Activated T-cell treated with anti-CD3 and anti-CD28 coated beads, Interleukin-2, amount 50 U/mL, for 24 hours (primary cell): ENCODE measurements at places on chromosomes 3 and 15.

- DNase-seq: peak; percentile 39
Measured at GRCh38 chr15:65980824-65981456, 111.6 kb downstream of the RAB11A start.

DNA sequence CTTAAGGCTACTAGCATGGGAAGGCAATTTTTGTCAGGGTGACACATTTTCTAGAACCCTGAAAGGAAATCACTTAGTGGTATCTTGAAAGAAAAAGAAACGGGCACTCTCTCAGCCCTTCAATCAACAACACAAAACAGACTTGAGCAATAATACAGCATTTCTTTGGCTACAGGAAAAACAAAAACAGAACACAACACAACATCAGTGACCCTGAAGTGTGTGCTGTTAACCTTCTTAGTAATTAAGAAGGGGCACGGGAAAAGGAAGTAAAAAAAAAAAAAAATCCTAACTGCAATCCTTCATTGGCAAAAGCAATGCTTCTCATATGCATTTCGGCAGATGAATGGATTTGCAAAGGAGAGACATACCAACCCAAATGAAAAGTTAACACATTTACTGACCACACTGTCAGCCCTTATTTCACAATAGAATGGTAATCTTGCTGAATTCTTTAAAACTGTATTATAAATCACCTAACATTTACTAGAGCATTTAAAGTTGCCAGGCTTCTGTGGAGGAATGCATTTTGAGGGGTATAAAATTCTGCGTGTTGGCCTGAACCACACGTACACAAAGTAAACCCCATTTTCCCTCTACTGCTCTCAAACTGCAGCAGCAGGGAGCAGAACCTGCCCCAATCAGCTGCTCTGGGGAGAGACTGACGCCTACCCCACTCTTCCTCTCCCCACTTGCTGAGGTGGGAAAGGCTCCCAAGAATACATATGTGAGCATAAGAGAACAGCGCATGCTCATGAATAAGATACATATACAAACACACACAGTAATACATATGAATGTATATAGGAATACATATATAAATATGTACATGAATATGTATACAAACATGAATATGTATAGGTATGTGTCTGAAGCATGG is 198.5 kb downstream of the FOXP1 start:
- no peak for DNase-seq

- no peak for DNase-seq
Measured at GRCh38 chr3:85571835-85572234, 613.0 kb downstream of the CADM2 start.

GRCh38 chr3:175308097-175308496 is 449.0 kb downstream of the NAALADL2 start:
- DNase-seq: no peak

DNA sequence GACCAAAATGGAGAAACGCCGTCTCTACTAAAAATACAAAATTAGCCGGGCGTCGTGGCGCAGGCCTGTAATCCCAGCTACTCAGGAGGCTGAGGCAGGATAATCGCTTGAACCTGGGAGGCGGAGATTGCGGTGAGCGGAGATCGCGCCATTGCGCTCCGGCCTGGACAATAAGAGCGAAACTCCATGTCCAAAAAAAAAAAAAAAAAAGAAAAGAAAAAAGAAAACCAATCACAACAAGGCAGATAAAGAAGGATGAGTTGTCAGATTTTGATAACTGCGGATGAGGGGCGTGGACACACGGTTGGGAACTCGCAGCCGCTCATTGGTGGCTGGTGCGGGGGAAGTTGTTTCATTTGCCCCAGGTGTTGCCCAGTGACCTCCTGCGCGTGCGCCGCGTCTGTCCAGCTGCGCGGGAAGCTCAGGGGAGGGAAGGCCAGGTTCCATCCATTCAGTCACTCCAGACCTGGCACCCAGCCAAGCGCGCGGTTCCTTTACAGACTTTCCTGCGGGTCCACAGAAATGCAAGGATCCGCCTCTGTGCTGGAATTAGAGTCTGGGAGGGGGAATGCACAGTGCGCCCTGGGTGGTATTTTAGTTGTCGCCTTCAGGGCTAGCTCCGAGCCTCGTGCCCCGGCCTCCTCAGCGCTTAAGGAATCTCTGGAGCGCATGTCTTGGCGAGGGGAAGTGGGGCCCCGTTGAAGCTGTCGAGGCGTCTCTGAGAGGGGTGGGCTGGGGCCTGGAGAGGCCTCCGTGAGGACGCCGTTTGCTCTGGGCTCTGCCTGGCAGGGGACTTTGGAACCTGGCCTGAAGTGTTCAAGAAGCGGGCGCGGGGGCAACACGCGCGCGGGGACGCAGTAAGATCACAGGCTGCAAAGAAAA is 708 bp upstream of the GCHFR start:
- DNase-seq: no peak

DNA sequence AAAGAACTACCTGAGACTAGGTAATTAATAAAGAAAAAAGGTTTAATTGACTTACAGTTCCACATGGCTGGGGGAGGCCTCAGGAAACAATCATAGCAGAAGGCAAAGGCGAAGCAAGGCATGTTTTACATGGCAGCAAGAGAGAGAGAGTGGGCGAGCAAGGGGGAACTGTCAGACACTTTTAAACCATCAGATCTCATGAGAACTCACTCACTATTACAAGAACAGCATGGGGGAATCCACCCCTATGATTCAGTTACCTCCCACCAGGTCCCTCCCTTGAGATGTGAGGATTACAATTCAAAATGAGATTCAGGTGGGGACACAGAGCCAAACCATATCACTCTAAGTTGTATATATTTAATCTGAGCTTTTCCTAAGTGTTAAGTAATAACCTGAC is 79.0 kb upstream of the MLF1 start:
- no peak for DNase-seq

DNA sequence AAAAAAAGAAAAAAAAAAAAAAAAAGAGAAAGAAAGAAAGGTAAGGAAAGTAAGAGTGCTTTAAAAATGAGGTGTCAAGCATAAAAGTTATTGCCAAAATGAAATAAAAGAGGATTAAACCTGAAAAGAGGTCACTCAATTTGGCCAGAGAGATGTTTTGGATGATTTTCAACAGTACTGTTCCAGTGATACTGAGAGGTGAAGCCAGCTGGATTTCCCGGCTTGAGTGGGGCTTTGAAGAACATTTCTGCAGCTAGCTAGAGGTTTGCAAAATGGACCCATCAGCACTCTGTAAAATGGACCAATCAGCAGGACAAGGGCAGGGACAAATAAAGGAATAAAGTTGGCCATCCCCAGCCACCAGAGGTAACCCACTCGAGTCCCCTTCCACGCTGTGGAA is 128.5 kb downstream of the LSAMP start:
- no peak for DNase-seq

- DNase-seq: no peak
Measured at GRCh38 chr3:177149106-177149505, 48.2 kb downstream of the TBL1XR1 start.

DNA sequence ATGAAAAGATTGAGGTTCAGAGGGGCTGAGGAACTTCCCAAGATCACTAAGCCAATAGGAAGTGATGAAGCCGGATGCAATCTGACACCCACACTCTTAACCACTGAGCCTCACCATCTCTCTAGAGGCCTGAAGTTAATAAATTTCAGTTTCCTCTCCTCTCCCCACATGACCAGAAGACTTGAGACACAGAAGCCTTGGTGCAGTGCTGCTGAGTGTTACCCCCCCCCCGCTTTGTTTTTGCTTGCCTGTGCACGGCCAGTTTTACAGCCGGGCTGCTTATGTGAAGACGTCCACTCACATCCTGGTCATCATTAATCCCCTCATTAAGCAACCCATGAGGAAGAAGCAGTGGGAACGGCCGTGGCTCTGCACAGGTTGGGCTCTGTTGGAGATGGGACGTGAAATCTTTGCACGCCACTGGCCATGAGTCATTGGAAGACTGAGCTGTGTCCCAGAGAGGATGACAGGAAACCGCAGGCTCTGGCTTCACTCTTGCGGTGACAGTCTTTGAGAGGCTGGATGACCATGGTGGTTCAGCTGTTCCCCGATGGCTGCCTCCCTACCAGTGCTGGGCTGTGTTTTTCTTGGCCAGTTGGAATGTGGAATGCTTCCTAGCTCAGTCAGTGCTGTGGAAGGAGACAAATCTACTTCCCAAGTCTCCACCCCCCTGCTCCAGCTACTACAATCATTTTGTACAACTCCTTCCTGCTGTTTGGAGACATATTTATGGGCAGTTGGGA is 232.6 kb upstream of the LRTM1 start:
- DNase-seq: no peak

- no peak for DNase-seq
Measured at GRCh38 chr3:181316482-181316881, 326.9 kb upstream of the DNAJC19 start.

DNA sequence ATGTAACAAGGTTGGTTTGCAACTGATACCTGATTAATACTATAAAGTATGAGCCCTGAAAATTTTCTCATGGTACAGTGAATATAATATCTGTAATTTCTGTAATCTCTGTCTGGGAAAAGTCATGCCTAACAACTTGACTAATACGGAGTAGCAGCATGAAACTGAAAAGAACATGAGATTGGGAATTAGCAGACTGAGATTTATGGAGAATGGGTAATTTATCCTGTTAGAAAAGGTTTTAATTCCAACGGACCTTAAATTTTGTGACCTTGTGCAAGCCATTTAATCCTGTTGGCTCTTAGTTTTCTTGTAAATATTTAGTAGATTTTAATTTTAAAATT is 90.2 kb upstream of the CMC1 start:
- no peak for DNase-seq

- DNase-seq: no peak
Measured at GRCh38 chr3:30518181-30518864, 88.1 kb upstream of the TGFBR2 start.

GRCh38 chr3:102614585-102614984 is 179.8 kb downstream of the ZPLD1 start:
- DNase-seq: no peak

GRCh38 chr3:158789592-158789991 is 12.3 kb upstream of the MFSD1 start:
- DNase-seq: no peak

- peak; percentile 22 for DNase-seq
Measured at GRCh38 chr3:48405343-48405881, 24.5 kb downstream of the PLXNB1 start.

DNA sequence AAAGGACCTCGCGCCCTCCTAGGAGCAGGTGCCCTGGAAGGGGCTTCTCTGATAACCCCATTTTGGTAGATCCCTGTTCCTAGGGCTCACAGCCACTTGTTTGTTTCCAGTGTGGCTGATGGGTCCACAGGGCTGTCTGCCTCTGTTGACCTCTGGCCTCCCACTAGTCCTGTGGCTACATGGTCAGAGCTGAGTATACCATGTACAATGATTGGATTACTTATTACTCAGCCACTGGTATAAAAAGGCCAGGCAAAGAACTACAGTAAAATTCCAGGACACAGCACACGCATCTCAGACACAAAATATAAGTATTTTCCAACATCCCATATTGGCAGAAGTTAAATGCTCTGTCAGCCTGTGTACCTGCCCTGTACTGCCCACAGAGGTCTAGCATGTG is 277.3 kb downstream of the GABRG3 start:
- no peak for DNase-seq

GRCh38 chr15:33963831-33964664 is 4.2 kb upstream of the CHRM5 start:
- DNase-seq: no peak

GRCh38 chr15:52567871-52568600 is 794 bp downstream of the ARPP19 start:
- peak; percentile 65 for DNase-seq

DNA sequence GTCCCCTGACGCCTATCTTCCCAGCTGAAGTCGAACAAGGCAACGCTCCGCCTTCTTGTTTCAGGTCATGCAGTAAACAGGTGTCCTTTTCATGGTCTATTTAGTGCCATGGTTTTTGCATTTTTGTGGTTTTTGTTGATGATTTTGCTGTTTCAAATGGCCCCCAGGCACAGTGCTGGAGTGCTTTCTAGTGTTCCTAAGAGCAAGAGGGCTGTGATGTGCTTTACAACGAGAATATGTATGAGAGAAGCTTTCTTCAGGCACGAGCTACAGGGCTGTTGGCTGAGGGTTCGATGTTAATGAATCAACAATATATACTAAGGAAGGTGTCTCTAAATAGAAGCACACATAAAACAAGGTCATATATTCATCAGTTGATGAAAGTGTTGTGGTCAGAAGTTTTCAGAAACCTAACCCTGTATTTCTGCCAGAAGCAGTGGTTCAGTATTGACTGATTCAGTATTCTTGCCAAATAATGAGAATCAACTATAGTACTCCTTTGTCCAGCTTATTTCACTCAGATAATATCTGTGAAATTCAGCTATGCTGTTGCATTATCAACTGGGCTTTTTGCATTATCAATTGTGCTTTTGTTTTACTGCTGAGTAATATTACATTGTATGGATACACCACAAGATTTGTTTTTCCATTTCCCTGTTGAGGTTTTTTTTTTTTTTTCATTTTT is 18.5 kb downstream of the LIMD1 start:
- DNase-seq: no peak

DNA sequence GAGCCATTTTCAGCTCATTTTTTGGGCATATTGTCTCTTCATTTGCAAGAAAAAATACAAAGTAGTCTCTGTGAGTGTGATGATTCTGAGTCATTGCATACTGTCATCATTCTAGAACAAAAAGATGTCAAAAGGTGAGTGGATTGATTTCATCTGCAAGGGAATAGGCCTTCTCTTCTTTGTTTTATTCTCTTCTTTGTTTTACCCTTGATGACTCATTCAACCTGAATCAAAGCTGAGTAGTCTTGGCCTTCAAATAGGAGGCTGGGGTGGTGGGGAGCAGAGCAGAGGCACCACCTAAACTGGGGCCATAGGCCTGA is 25.4 kb downstream of the CYP19A1 start:
- DNase-seq: no peak

DNA sequence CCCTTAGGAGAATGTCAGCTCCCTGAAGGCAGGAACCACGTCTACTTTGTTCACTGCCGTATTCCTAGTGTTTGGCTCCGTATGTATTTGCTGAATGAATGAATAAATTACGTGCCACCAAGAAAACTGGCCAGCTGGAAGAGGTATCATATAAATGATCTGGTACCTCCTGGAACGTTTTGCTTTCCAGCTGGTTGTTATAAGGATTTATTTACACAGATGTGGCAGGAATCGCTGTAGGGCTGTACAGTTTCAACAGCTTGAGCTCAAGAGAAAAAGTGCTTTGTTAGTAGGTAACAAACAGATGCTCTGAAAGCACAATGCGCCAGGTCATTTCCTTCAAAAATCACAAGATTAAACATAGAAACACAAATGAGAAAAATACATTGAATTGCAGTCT is 108.8 kb upstream of the ATP2B2 start:
- DNase-seq: no peak

- DNase-seq: no peak
Measured at GRCh38 chr3:53817809-53818208, 28.4 kb downstream of the CHDH start.

- DNase-seq: no peak
Measured at GRCh38 chr3:15606434-15606891, 4.9 kb downstream of the BTD start.

- DNase-seq: no peak
Measured at GRCh38 chr3:71868876-71869275, 83.9 kb upstream of the PROK2 start.

DNA sequence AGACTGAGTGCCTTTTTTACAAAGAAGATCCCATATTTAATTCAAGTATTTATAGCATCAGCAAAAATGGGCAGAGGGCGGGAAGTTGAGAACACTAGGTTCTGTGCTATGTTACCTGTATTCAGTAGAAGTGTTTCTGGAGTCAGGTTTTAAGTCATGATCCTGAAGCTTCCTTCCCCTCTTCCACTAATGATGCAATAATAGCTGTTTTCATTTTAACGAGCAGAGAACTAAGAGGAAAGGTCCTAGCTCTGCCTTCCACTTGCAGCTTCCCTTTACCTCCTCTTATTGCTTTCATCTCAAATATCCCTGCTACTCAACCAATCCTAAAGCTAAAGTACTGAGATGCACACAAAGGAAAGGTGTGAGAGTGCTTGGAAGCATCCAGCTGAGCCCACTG is 16.9 kb upstream of the TMOD3 start:
- DNase-seq: no peak
